ENCODE measurements at places on chromosomes 7 and 10.

DNA sequence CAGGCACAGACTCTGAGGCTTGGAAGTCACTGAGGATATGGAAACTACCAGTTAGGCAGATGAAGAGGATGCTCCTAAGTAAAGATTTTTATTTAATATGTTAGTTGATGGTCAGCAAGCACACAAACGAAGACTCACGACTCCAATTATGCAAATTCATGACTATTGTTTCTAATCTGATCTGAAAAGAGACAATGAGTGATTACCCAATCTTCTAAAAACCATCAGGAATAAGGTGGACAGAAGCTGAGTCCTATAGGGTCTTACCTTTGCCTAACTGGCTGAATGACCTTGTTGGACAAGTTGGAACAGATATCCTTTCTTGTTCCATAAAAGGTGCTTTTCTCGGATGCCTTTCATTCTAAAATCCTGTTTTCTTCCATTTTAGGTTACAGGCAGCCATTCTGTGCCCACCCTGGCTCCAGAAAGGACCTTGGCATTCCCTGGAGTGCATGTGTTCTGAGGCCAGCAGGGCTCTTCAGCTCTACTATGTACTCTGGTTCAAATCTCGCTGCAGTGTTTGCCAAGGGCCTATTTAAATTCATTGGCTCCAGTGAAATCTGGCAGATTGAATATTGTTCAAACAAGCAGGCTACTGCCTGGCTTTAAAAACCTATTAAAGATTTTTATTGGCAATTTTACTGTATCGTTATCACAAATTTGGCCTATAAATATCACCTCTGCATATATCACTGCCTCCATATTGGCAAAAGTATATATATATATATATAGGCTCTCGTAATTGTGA is 77.5 kb downstream of the SLC25A13 start:
- DNase-seq, result no peak

DNA sequence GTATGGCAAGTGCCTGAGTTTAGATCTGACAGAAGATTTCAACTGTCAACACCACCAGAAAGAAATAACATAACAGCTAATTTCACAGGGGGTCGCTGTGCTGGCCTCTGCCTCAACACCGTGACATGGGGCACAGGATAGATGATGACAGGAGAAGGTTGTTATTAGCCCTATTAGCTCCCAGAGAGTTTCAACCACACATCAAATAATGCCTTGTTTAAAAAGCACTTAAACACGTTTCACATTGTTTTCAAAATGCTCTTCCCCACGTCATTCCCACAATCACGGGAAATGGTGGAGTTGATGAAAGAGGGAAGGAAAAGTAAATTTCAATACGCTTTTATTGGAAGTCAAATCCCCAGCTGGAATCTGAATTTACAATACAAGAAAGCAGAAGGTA is 184.7 kb downstream of the MAGI2 start:
- DNase-seq, result no peak

GRCh38 chr10:33746836-33747268 is 412.4 kb upstream of the NRP1 start:
- DNase-seq, result no peak

DNA sequence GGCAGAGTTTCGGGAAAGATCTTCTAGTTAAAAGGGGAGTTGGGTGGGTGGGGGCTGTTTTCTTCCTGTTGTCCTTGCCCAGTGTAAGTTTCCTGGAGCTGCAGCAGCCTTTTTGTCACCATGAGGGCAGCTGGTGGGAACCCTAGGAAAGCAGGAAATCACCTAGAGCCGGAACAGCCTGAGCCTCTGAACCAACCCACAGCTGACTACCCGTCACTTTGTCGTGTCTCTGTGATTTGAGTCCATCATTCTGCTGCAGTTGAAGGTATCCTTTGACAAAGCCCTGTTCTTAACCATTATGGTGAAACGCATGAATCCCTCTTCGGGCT is 1.2 kb upstream of the C10orf143 start:
- no peak for DNase-seq

- peak; percentile 13 for DNase-seq
Measured at GRCh38 chr7:64887756-64888508, 15.1 kb upstream of the ZNF273 start.

DNA sequence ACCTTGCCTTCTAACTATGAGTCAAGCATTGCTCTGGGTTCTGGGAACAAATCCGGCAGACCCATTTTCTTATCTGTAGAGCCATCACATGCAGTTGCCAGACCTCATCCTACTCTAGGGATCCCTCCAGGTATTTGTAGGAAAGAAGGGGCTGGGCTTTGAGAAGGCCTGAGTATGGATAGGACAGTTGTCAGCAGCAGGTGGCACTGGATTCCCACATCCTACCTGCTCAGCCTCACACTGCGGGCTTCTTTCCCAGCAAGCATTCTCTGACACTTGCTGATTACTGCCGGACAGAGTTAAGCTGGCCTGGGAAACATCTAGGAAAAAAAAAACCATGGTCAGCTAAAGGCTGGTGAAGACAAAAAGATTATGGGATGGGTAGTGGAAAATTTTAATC is 224.1 kb downstream of the CCSER2 start:
- no peak for DNase-seq

DNA sequence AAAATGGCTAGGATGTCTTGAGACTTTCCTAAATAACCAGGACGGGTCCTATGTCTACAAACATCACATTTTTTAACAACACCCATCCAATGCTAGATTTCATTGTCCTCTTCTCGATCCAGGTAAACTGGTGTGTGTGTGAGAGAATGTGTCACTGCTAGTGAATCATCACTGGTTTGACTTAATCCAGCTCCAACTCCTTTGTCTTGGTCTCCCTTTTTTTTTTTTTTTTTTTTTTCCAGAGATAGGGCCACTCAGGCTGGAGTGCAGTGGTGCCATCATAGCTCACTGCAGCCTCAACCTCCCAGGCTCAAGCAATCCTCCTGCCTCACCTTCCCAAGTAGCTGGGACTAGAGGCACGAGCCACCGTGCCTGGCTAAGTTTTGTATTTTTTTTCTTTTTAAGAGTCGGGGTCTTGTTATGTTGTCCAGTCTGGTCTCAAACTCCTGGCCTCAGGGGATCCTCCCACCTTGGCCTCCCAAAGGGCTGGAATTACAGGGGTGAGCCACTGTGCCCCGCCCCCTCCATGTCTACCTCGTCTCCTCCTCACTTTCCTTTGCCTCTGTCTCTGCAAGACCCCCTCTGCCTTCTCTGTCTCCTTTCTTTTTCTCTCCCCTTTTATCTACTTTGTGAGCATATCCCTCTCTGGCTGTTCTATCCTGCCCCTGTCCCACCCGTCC is 2.2 kb upstream of the UFSP1 start:
- DNase-seq, result no peak

GRCh38 chr7:35353481-35353880 is 99.6 kb upstream of the TBX20 start:
- no peak for DNase-seq

- no peak for DNase-seq
Measured at GRCh38 chr10:7797582-7797981, 9.6 kb downstream of the ATP5F1C start.

DNA sequence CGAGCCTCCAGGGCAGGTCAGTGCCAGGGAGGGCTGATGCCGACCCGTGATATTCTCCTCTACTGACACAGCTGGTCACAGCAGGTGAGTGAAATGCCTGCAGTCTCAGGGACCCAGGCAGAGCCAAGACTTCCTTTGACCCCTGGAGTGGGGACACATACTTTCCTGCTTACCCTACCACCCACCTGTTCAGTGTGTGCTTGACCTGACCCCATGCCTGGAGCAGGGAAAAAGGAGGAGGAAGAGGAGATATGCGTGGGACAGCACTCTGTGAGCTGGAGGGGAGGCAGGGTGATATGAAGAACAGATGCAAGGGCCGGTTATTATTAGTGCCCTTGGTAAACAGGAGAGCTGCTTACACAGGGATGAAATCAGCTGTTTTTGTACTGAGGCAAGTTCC is 40.8 kb upstream of the WIPF3 start:
- no peak for DNase-seq

DNA sequence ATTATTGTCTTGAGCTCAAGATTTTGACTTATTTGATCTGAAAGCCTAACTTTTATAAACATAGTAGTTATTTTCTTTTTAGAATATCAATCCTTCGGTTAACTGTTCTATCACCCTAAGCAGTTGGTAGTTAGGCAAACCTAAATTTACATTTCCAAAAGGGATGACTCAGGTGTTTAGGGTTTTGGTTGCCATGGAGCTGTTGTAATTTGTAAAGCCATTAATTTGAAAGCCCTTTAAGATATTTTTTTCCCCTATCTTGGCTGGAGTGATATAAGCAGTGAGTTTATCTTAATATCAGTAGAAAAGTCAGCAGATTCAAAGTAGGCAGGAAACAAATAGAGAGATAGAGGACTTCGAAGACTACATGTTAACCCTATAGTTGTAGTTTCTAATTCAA is 1472.6 kb upstream of the CELF2 start:
- no peak for DNase-seq

- DNase-seq, result no peak
Measured at GRCh38 chr7:95316588-95316987, 7.7 kb downstream of the PON1 start.

- DNase-seq, result no peak
Measured at GRCh38 chr10:51206500-51206899, 132.2 kb downstream of the PRKG1 start.

DNA sequence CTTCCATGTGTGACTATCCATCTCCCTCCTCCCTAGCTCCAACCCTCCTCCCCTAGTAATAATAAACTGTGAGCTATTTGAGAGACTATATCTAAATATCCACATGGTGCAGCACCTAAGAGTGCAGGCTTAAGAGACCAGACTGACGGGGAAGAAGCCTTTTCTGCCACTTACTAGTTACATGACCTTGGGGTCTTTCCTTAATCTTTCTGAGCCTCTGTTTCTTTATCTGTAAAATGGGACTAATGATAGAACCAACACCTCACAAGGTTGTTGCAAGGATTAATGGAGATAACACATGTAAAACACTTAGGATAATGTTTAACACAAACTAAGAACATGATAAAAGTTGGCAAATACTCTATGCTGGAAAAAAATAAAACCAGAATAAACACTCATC is 37.1 kb upstream of the FBXW4 start:
- no peak for DNase-seq

DNA sequence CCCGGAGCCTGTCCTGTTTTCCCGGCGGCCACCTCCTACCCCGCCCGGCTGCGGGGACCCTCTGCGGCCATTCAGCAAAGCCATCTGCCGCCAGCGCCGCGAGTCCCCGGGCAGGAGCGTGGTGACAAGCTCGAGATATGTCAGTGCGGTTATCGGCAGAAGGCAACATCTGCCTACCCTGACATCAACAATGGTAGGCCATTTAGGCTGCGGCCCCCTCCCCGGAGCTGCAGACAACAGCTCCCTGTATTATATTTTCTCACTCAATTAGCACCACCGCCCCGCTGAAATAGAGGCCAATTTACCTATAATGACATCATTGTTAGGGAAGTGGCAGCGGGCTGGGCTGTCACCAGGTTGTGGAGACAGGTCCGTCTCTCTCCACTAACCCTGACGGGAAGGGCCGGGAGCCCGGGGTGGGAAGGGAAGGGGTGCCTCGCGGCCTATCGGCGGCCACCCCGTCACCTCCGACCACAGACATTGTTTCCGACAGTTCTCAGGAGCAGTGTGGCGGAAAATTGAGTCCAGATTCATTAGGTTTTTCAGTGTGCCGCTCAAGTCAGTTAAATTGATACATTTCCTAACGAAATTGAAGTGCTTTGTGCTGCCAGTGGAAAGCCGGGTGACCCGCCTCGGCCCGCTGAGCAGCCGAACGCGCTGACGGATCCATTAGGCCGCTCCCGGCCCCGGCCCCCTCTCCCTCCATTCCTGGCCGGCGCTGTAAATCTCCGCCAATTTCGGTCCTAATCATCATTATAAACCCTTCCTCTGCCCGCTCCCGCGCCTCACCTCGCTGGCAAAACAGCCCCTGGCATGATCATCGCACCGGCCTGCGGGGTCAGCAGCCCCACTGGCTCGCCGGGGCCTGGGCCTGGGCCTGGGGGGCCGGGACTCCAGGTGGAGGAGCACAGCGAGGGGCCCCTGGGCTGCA is 43.0 kb downstream of the UNCX start:
- DNase-seq, result no peak

- DNase-seq, result no peak
Measured at GRCh38 chr10:3408603-3409365, 236.2 kb upstream of the PITRM1 start.

DNA sequence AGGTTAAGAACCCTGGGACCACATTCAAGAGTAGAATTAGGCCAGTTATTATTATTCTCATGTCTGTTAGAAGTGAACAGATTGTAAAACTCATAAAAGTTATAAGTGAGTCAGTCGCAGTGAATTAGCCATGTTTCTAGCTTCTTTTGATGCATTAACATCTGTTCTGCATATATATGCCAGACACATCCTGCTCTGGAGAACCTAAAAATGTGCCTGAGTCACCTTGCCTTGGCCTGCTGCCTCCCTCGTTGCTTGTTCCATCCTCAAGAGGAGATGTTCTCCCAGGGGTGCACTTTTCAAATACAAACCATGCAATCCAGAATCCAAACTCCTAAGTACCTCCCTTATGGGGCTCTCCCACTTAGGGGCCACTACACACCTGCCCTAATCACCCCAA is 14.8 kb downstream of the TSPAN12 start:
- DNase-seq, result no peak

- DNase-seq, result no peak
Measured at GRCh38 chr7:38736138-38736537, 105.0 kb upstream of the AMPH start.

- no peak for DNase-seq
Measured at GRCh38 chr7:131365838-131366237, 38.2 kb downstream of the MKLN1 start.

GRCh38 chr10:95459446-95460045 is 101.6 kb downstream of the SORBS1 start:
- no peak for DNase-seq

Measured in neural crest cell (in vitro differentiated cells).